Activated CD8-positive, alpha-beta T cell treated with anti-CD3 and anti-CD28 coated beads, Interleukin-2, amount 10 ng/mL, durations not matched to agents 7 days and 5 days (primary cell): ENCODE measurements at places on chromosomes 12 and 14. TPM values are rescaled to one million over a fixed set of nuclear protein-coding genes. Genes with fewer than 3 reads are reported as not detected.

SERPINA5 gene
- not detected for total RNA-seq

KLHL33 gene
- total RNA-seq, result 2.4 TPM

NAV3 gene
- total RNA-seq, result not detected

PAPLN gene
- 0.29 TPM for total RNA-seq

PDE3A gene
- not detected for total RNA-seq

TMEM119 gene
- total RNA-seq, result not detected

POTEM gene
- total RNA-seq, result not detected

RERGL gene
- total RNA-seq, result not detected

DPPA3 gene
- not detected for total RNA-seq

LIN52 gene
- 15.2 TPM for total RNA-seq

CD69 gene
- 116 TPM for total RNA-seq

RGS6 gene
- 0.16 TPM for total RNA-seq

NFATC4 gene
- total RNA-seq, result not detected

LRP1-AS gene
- not detected for total RNA-seq

NEUROD4 gene
- total RNA-seq, result not detected

PPM1H gene
- total RNA-seq, result not detected

TAS2R50 gene
- 0.95 TPM for total RNA-seq

ASB2 gene
- total RNA-seq, result 17.0 TPM

BHLHE41 gene
- not detected for total RNA-seq

GPR65 gene
- 22.9 TPM for total RNA-seq

CCDC85C gene
- 7.5 TPM for total RNA-seq

KRT74 gene
- not detected for total RNA-seq

LDHB gene
- total RNA-seq, result 1,149 TPM

TOMM20L gene
- not detected for total RNA-seq

ANKRD33 gene
- not detected for total RNA-seq

PZP gene
- total RNA-seq, result not detected

RPS6KL1 gene
- total RNA-seq, result 4.3 TPM

ABHD4 gene
- total RNA-seq, result 8.0 TPM

PACS2 gene
- total RNA-seq, result 32.9 TPM

SLC25A21 gene
- not detected for total RNA-seq

RASSF9 gene
- not detected for total RNA-seq
